ENCODE measurements at places on chromosomes 2 and 18.

DNA sequence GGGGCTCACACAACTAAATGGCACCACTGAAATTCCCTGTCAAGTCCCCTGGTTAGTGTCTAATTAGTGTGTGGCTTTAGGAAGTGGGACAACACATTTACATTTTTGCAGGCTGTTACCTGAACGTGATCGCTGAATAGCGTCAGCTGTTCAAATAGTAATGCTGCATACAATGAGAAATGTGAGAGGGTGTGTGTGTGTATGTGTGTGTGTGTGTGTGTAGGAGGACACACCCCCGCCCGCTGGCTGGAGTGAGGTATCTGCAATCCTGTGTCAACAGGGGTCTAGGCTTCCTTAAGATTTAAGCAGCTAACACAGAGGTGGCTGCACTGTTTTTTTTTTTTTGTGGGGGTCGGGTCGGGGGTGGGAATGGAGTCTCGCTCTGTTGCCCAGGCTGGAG, 4.8 kb upstream of the LYPD6B start:
- DNase-seq: no peak

DNA sequence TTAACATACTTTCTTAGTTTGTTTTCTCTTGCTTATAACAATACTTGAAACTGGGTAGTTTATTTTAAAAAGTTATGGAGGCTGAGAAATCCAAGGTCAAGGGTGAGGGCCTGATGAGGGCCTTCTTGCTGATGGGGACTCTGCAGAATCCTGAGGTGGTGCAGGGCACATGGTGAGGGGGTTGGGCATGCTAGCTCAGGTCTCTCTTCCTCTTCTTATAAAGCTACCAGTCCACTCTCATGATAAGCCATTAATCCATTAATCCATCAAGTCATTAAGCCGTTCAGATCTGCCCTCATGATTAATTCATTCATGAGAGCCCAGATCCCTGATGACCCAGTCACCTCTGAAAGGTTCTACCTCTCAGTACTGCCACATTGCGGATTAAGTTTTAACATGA, 21.4 kb downstream of the ALMS1 start:
- DNase-seq: no peak

GRCh38 chr18:41899535-41899934, 55.5 kb upstream of the PIK3C3 start:
- DNase-seq: no peak

GRCh38 chr2:16911746-16912145, 246.1 kb upstream of the CYRIA start:
- DNase-seq: no peak

- DNase-seq: no peak
These were observed 23.4 kb upstream of the PTPN2 start for GRCh38 chr18:12907258-12907925.

DNA sequence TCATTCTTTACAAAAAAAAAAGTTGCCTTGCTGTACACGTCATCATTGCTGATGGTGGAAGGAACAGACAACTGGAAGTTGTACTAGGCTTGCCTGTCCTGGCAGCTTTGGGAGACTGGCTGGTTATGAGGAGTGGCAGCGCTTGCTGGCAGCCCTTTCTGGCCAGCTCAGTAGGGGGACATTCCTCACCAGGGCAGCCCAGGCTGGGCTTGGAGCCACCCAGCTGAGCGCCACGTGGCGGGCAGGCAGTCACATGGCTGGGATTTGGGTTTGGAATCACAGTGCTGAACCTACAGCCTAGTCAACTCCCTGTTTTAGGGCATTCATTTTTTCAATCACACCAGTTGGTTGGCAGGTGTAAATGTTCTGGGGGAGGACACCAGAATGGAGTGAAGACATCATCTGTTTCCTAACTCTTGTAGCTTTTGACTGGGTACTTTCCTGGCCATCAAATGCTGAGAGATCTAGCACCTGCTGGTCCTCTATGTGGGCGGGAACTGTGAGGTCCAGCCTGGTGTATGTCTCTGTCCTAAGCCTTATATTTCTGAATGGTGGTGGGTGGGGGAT, 139.3 kb downstream of the SETBP1 start:
- no peak for DNase-seq

DNA sequence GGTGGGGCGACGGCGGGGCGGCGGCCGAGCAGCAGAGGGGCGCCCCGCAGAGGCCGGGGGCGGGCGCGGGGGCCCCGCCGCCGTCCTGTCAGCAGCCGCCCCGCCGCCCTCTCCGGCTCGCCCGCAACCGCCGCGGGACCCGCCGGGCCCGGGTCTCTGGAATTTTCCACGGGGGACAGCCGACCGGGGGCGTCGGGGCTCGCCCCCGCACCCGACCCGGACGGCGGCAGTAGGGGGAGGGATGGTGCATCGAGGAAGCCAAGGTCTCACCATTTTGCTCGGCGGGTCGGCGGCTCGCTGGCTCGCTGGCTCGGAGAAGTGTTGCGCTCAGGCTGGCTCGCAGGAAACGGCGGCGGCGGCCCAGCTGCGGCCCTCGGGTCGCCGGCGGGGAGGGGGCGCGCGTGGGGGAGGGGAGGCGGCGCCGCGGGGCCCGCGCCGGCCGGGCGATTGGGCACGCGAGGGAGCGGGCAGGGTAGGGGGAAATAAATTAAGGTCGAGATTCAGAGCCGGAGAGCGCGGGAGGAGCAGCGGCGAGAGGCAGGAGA, 405 bp downstream of the PPP3R1 start:
- peak; percentile 17 for DNase-seq

GRCh38 chr2:233993461-233993860, 57.0 kb upstream of the SPP2 start:
- DNase-seq: no peak

- DNase-seq: no peak
These were observed 90.6 kb downstream of the MDH1 start for GRCh38 chr2:63679252-63679855.

DNA sequence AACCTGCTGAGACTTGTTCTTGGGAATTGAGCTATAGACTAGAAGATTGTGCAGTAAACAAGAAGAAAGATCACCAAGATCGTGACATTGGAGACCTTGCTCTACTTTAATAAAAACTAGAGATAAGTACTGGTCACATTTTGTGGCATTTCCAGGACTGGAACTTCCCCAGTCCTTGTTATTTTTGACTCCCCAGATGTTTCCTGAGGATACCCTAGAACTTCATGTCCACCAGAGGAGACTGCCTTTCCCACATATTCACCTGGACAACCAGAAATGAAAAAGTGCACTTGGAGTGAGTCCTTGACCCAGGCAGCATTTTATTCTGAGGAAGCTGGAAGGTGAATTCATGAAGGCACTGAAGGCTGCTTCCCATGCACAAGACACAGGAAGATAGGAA, 5.7 kb downstream of the CD207 start:
- no peak for DNase-seq

All from activated T-cell treated with anti-CD3 and anti-CD28 coated beads for 24 hours (primary cell).